Stimulated activated CD8-positive, alpha-beta memory T cell treated with anti-CD3 and anti-CD28 coated beads, Interleukin-4, amount 100 ng/mL, for 24 hours (primary cell): ENCODE measurements at places on chromosomes 2 and 18.

- no peak for DNase-seq
Measured at GRCh38 chr2:46666044-46666679, 186.8 kb downstream of the TMEM247 start.

- DNase-seq = peak; percentile 0
Measured at GRCh38 chr2:34012715-34013302, 413.7 kb upstream of the FAM98A start.

DNA sequence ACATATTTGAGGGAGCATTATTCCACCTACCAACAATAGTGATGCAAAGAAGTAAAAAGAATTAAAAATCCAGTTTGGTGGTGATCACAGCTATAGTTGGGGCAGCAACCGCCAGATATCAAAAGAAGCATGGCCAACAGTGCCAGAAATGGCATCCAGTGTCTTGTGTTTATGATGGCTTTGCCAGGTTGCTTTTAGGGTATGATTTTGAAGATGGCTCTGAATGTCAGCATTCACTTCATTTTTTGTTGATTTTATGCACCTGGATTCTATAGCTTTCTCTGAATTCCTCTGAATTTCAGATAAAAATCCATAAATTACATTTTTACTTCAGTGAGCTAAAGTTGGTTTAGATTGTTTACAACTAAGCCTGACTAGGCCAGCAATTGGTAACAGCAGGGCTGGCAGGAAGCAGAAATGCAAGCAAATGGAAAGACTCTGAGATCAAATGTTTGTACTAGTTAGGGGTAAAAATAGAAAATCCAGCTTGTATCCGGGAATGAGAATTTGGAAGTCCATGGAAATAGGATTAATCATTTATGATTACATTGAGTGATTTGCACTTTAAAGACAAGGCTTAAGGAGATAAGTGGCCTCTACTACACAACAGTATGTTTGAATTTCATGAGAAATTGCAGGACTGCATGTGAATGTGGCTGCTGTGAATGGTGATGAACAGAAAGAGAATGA lies 40.4 kb downstream of the COL3A1 start:
- no peak for DNase-seq

GRCh38 chr2:155412598-155412997 lies 714.1 kb downstream of the KCNJ3 start:
- no peak for DNase-seq

- no peak for DNase-seq
Measured at GRCh38 chr2:129459881-129460280, 519.6 kb upstream of the RAB6C start.

DNA sequence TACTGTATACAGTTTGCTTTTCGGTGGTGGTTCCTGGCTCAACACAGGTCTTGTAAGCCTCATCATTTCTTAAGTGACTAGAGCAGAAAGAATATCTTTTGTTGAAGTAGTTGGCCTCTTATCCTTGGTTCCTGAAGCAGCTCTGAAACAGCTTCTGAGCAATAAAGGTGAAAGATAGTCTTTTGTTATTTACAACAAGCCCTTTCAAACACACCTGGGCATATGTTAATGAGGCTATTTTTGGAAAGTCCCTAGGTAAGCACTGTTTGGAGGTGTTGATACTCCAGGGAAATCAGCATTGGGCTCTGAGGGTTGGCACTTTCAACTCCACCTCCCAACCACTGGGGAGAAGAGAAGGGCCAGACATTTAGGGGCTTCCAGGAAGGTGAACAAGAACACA lies 211.0 kb downstream of the MCFD2 start:
- no peak for DNase-seq

- DNase-seq = no peak
Measured at GRCh38 chr2:227153758-227154486, 10.1 kb downstream of the COL4A4 start.

DNA sequence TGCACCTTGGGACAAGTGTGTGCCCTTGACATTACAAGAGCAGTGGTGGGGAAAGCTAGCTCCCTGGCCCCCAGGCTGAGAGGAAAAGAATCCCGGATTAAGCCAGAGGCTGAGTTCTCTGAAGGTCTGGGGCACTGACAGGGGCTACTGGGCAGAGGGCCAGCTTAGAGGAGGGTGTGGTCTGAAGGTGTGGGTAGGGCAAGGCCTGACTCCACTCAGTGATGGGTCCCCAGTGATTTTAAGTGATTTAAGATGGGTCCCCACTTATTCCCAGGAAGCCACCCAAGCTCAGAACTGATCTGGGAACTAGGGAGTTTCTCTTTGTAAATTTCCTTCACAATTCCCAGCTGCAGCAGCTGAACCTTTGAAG lies 8.8 kb downstream of the TMEM37 start:
- no peak for DNase-seq

DNA sequence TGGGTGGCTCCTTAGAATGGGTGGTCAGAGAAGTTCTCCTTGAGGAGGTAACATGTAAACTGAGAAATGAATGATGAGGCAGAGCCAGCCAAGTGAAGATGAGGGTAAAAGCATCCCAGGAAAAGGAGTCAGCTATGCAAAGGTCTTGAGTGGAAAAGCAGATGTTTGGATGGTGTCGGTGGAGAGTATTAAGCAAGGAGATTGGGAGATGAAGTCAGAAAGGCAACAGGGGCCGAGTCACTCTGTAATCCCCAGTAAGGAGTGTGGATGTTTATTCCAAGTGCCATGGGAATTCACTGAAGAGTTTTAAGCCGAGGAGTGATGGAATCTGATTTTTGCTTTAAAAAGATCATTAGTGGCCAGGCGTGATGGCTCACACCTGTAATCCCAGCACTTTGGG lies 3.4 kb upstream of the STAMBP start:
- DNase-seq = no peak

GRCh38 chr18:69647702-69648101 lies 247.0 kb downstream of the DOK6 start:
- no peak for DNase-seq
